ENCODE measurements at places on chromosomes 6 and 20.
A peak's percentile ranks its signal among the peaks of the same experiment; 100 is the strongest.

DNA sequence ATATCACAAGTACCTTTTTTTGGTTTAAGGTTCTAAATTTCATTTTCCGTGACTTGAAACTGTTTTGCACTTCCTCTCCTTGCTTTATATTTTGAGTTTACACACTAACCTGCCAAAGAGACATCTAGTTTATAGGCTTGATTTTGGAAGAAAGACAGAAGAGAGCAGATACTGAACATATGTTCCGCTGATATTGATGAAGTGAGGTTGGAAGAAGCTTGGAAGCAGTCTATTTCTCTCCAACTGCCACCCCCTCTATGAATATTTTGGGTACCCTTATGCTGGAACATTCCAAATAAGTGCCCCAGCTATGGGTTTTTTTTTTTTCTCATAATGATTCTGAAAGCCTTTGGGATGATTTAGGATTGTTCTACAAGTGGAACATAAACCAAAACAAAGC is 150.6 kb downstream of the LAMA2 start:
- DNase-seq = no peak

- no peak for DNase-seq
Observed at GRCh38 chr6:128117916-128118315, 217.1 kb upstream of the THEMIS start.

DNA sequence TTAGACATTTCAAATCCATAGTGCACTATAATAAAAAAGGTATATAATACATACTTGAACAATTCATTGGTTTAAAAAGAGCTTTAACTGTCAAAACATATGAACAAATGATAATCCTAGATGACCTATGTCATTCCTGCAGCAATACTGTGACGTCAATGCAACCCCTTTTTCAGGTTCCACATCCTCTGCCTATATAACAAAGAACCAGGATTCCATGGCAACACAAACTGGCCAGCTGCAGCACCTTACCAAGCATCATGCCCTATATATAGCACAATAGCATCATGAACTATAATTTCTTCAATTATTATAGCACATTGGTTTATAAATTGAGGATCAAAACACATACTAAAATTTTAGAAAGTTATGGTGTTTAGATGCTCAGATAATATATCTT is 578 bp upstream of the PTCHD4 start:
- peak; percentile 9 for DNase-seq

DNA sequence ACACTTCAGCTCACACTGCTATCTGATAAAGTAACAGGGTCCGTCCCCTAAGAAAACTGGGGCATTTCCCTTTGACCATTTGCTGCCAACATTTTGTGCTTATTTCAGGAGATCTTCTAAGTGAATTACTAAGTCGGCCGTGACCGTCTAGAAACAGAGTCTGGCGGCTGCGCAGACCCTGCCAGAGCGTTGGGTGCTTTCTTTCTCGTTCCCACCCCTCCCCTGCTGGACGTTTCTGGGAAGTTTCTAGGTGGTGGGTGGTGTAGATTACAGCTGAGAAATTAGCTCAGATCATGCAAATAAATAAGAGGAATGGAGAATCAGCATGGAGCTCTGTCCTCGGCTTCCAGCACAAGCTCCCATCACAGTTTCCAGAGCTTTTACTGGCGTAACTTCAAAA is 128.1 kb downstream of the MYLK4 start:
- DNase-seq = no peak

DNA sequence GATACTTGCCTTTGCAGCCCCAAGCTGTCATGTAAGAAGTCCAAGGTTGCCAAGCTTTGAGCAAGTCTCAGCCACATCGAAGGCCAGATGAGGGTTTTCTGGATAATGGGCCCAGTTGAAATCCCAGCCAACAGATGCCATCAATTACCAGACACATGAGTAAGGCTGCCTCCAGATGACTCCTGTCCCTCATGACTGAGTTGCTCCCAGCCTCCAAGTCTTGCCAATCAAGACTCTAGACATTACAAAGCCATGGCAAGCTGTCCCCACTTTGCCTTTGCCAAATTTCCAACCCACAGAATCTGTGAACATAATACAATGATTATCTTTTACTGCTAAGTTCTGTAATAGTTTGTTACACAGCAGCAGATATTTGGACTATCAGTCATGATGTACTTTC is 76.8 kb upstream of the ARMC2 start:
- DNase-seq = no peak

GRCh38 chr6:47670851-47671250 is 27.5 kb upstream of the ADGRF4 start:
- DNase-seq = no peak

DNA sequence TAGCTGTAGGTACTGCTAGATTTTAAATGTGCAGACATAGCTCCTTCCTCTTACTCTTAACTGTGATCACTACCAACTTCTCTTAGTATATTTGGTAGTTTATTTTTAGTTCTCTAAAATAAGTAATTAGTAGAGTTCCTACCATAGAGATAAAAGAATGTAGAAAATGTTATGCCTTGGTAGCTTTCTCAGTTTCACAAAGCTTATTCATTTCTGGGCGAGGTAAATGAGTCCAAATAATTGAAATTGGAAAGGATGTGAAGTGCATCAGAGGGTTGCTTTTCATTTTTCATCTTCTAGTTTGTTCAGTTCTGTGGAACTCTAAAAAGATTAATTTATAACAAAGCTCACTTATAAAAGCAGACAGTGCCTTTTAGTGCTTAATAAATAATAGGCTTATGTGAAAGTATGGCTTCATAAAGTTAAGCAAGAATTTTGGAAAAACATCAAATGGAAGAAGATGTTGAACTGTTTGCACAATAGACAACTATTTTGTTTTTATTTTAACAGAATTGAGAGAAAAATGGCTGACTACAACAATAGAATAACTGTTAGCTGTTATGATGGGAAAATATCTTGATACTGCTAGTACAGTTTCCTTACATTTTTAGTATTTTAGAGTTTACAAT is 303.7 kb downstream of the UTRN start:
- DNase-seq = no peak

- no peak for DNase-seq
Observed at GRCh38 chr20:23151885-23152284, 65.8 kb upstream of the CD93 start.

GRCh38 chr6:81797591-81797990 is 45.1 kb upstream of the TENT5A start:
- no peak for DNase-seq

DNA sequence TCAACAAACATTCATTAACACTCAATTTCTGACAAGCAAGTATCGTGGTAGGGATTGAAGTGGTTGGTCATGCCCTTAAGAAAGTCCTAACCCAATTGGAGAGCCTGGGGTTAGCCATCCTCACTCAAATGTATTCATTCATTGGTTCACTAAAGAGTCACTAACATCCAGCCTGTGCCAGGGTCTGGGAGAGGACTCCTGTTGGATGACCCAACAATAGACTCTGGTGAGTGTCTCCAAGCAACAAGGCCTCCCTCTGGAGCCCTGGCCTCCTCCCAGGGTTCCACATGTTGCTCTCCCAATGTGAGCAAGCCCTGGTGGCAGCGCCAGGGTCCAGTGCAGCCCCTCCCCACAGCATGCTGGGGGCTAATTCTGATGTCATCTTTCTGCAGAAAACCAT is at the start of gene BPIFA3:
BPIFA3 (plus strand) TSS at position 301 of the 400 bp plus-strand sequence. CDS start 185 bp downstream, outside the sequence.
- no peak for DNase-seq

DNA sequence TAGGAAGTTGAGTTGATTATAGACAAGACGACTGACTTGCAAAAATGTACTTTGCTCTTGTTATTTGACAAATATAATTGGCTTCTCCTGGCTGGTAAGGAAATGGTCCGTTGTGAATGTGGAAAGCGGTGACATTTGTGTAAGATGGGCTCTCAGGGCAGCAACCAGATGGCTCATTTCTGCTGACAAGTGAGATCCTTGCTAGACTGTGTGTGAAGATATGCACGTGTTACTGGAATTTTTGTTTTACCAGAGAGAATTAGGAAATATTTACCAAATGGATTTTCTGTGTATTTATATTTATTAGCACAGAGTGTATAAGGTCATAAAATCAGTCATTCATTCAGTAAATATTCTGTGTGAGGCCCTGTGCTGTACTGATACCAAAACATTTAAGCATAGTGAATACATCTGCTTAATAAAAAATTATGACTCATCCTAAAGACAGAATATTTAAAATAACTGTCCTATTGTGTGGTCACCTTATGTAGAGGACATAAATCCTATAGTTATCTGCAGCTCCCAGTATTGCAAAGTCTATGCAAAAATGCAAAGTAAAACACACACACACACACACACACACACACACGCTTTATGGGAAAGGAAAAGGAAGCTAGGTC is 109.9 kb upstream of the ASF1A start:
- DNase-seq = no peak

DNA sequence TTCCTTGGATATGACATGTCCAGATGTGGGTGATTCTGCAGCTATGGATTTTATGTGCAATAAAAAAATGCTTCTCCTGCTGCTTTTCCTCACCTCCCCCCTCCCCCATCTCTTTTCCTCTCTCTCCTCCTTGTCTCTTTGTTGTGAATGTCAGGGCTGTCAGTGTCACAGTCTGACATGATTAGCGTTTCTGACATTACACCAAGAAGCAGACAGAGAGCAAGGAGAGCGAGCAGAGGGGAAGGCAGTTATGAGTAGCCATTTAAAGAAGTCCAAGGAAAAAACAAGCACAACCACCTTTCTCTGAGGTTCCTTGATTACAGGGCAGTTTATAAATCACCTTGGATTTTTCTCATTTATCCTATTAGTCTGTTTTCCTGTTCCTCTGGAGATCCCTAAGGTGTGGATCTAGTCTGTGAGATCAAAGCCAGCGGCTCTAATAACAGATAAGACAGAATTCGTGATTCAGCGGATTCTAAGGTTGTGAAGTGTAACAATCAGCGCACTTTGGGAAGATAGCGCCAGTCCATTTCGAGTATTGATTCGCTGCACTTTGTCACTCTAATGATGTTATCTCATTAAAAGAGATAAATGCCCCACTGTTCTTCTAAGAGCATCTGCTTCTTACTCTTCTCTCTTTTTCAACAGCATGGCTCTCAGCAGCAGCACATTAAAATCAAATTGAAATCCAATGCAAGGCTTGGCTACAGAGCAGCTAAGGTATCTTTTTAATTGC is 101.4 kb downstream of the BACH2 start:
- DNase-seq = no peak

GRCh38 chr6:122066200-122066599 is 333.3 kb upstream of the HSF2 start:
- DNase-seq = no peak

- DNase-seq = no peak
Observed at GRCh38 chr6:123017104-123017682, 21.2 kb downstream of the CLVS2 start.

- no peak for DNase-seq
Observed at GRCh38 chr6:25025919-25026301, 90.2 kb upstream of the RIPOR2 start.

DNA sequence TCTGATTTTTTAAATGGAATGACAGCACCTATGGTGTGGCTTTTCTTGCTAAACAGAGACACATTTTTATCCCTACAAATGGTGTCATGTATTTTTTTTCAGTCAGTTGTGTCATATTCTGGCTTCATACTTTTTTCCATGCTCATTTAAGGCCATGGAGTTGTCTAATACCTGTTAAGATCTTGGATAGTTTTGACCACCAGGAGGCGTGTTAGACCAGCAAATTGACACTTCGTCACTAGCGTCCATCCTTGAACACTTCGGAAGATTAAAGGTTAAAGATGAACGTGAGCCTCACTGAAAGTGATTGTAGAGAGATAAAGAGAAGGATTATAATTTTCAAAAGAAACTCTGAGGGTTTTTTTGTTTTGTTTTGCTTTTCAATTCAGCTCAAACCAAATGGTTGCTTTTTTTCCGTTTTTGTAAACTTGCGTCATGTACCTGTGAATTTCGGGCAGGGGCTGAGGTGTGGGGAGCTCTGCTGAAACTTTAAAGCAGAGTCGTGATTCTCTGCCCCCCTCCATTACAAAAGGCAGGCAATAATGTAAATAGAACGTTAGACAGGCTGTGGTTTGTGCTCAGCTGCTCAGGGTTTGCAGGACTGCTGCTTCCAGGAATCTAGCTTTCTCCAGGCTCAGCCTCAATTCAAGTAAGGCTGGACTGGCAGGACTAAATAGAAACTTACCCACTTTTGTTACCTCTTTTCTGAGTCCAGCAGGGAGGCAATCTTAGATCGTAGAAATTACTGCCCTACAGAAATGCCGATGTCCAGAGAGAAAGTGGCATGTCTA is 245.1 kb downstream of the FOXA2 start:
- peak; percentile 80 for DNase-seq

DNA sequence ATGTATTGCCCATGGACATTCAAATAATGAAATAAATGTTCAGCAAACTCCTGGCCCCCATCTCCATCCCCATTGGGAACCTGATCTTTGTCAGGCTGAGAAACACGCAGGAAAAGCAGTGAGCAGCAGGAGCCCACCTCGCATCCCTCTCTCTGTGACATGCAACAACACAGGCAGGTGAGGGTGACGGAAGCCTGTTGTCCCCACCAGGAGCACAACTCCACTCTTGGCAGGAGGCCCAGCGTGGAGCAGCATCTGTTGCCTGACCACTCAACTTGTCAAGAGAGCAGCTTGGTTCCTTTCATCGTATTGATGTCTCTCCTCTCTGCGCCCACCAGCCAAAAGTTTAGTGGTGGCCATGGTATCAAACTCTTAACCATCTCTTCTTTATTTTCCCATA is 586.9 kb upstream of the ARID1B start:
- DNase-seq = peak; percentile 71

DNA sequence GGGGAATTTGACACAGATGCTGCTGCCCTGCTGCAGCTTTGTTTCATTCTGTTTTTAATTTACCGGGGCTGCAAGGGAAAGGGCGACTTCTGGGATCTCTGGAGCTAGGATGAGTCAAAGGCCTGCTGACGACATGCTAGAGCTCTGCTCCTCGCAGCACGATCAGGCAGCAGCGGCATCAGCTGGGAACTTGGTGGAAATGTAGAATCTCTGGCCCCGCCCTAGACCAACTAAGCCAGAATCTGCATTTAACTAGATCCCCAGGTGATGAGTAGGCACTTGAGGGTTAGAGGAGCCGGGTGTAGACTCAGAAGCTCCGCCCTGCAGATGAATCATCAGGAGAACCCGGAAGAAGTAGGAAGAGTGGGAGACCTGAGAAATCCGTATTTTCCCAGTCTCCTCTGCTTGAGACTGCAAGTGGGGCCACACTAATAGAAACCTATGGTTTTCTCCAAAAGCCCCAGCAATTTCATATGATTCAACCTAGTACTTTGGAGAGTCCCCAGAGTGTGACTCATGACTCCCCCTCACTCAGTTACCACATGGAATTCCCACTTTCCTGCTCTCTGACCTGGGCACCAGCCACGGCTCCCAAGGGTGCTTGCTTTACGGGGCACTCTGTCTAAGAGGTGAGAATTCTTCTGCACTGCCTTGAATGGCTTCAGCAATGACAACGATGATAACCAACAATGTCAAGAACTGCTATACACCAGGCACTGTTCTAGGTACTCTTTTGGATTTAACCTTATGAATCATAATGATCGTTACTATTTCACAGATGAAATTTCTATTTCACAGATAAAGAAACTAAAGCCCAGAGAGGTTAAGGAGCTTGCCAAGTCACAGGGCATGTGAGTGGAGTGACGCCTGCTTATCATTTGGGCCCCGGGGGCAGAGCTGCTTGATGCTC is 18.1 kb downstream of the TUBB2B start:
- peak; percentile 87 for DNase-seq

Measured in NCI-H510A (cell line).